ENCODE measurements at places on chromosomes 16 and 17.

DNA sequence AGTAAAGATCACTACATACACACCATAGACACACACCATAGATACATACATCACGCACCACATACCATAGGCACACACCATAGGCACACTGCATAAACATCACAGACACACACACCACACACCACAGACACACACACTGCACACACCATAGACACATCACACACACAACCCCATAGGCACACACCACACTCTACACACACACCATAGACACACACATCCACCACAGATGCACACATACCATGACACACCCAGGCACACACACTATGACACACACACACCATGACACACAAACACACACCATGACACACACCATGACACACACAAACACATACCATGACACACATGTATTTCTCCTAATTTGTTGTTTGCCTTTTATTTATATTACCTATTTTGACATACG is 14.1 kb downstream of the TBC1D16 start:
- DNase-seq = no peak

DNA sequence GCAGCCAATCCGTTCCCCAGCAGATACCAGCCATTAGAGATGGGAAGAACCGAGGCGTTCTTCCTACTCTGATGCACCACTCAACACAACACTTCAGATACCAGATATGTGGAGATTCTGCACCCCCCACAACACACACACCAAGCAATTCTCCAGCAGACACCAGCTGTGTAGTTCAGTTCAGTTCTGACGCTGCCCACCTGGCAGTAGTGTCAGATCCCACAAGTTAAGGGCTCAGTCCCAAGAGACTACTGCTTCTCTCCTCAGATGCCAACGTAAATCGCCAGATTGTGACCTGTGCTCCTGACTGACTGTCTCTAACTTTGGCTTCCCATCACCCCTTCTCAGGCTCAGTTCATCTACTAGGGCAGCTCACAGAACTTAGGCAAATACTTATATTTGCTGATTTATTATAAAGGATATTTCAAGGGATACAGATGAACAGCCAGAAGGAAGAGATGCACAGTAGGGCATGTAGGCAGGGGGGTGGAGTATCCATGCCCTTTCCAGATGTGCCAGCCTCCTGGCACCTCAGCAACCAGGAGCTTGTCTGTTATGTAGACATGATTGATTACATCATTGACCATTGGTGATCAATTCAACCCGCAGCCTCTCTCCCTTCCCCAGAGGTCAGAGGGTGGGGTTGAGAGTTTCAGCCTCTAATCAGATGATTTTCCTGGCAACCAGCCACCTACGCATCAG is 110.6 kb downstream of the PRKCA start:
- DNase-seq = no peak

GRCh38 chr17:29078183-29079045 is 35.5 kb downstream of the PIPOX start:
- DNase-seq = no peak

GRCh38 chr17:7846063-7846735 is 8.7 kb upstream of the TMEM88 start:
- DNase-seq = no peak

DNA sequence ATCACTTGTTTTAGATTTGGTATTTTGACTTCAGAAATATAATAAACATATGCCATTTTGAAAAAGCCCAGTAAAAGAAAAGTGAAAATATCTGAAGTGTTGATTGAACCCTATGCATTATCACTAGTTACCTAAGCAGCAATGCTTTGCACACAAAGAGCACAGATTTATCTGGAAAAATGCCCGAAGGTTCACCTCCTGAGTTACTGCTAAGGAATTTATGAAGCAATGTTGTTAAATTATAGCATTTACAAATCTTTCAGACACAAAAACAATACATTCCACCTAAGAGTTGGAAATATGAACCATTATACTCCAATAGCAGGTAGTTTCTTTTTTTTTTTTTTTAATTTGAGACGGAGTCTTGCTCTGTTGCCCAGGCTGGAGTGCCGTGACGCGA is 38.9 kb upstream of the GHDC start:
- no peak for DNase-seq

- no peak for DNase-seq
These were observed 481 bp downstream of the CNTROB start for GRCh38 chr17:7932483-7932891.

- no peak for DNase-seq
These were observed 19.6 kb downstream of the MED13 start for GRCh38 chr17:62045517-62045916.

DNA sequence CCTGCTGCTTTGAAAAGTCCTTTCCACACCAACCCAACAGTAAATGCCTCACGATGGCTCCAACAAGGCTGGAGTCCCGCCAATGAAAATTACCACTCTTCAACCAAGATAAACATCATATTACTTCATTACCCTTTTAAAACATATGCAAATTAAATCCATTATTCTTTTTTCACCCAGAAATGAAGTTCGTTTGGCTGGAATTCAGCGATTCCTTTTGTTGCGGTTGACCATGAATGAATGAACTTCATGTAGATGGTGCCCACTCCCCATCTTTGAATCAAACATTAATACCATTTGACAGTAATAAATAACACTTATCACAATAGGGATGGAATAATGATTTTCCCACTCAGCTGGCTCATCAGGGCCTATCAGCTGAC is 211.5 kb upstream of the TOX3 start:
- DNase-seq = no peak

DNA sequence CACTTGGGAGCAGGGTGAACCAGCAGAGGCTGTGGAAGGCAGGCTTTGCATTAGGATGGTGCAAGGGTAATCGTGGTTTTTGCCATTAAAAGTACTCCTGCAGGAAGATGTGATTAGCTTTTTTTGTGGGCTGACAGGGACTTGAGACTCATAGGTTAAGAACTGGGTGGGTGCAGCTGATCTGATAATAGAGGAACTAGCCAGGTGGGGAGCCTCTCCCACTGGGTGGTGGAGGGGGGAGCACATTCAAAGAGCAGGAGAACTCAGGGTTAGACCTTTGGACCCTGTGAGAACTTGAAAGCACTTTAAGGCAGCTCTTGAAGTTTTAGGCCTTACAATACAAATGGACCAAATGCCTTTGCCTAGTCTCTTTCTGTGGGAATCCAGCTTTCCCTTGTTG is 32.4 kb downstream of the CCL4 start:
- no peak for DNase-seq

- no peak for DNase-seq
These were observed 50.1 kb downstream of the PIMREG start for GRCh38 chr17:6494239-6494941.

GRCh38 chr17:82408288-82408937 is 9.7 kb upstream of the HEXD start:
- DNase-seq = no peak

DNA sequence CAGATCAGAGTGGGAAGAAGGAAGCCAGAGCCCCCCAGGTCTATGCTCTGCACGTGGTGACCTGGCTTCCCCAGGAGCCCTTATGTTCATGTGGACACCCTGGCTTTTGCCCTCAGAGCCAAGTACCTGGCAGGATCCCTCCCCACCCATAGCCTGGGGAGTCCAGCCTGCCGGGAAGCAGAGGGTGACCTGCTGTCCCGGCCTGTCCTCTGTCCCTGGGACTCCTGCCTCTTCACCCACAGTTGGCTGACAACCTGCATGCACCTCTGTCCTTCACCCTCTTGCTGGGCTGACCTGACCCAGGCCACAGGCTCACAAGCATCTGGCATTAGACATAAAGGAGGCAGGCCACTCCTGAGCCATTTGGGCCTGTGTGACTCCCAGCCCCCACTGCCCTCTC is 60.2 kb downstream of the SMPD3 start:
- DNase-seq = no peak

GRCh38 chr16:14658063-14658462 is 25.3 kb downstream of the BFAR start:
- DNase-seq = no peak

GRCh38 chr17:76369804-76370203 is 14.6 kb upstream of the SPHK1 start:
- DNase-seq = no peak

DNA sequence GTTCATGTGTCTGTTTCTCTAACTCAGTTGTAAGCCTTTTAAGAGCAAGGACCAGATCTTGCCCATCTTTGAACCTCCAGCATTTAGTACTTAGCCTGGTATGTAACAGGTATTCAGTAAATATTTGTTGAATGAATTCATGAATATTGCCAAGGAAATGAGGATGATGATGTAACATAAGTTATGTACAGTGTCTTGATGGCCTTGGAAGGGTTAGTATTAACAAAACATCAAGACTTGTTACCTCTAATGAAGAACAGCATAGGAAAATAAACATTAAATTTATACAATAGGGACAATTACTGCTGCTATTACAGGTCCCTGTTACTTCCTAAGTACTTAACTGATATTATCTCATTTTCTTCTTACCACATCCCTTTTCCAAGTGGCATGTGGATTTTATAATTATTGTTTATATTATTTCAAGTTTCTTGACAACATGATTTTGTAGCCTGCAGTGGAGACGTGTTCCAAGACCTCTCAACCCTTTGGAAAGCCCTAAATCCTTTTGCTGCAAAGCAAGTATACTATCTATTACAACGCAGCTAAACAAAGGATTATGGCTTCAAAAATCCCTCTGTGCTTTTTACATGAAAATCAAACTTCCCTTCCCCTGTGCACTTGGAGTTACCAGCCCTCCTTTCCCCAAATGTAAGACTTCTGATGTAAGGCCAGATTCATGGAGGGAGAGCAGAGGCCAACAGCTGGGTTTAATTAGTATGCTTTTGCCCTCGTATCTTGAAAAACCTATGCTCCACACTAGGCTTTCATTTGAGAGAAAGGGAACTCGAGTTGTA is 77.4 kb upstream of the SMIM36 start:
- no peak for DNase-seq

DNA sequence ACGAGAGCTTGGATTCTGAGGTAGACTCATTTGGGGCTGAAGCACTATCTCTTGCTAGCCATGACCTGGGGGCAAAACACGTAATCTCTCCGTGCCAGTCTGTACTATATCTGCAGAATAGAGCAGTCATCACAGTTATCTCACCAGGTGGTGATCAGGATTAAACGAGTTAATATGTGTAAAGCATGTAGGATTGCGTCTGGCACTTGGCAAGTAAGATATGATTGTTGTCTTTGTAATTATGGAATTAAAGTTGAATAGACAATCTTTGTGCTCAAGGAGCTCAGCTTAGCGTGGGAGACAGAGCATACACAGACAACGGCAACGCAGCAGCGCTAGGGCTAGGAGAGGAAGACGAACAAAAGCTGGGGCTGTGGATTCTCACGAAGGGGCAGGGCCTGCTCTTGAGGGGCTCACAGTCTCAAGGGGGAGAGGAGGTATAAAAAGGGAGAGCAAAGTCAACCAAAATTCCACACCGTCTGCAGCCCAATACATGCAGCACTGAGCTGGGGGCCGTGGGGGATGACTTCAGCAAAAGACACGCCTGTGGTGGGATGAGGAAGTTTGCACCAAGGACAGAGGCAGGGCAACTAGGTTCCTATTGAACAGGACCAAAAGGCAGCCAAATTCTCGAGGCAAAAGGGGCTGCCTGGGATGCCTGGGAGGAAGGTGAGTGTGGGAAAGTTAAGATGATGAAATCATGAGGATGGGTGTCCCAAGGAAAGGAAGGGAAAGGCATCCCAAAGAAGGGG is 68.6 kb downstream of the SDK2 start:
- no peak for DNase-seq

GRCh38 chr17:50798424-50799288 is 31.3 kb upstream of the ANKRD40CL start:
- DNase-seq = no peak

- no peak for DNase-seq
These were observed 6.7 kb upstream of the ALDH3A2 start for GRCh38 chr17:19641687-19642372.

DNA sequence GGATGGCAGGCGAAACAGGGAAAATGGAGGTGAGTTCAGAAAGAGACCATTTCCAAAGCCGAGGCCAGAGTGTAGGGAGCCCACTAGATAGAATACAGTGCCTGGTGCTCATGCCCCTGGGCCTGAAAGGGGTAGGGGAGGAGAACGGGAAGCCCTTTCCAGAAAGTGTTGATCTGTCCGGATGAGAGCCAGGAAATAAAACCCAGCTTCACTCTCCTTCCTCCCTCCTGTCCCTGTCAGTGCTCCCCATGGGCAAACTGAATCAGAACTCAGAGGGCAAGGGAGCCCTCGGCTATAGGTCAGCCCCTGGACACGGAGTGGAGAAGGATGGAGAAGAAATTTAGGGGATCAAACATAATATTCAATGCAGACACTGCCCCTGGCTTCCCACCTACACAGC is 57.7 kb upstream of the RPL38 start:
- no peak for DNase-seq

GRCh38 chr17:36088670-36089338 is 1.1 kb downstream of the CCL3 start:
- no peak for DNase-seq

- no peak for DNase-seq
These were observed 31.6 kb downstream of the ARHGAP17 start for GRCh38 chr16:24983561-24983960.

- DNase-seq = peak; percentile 49
These were observed 78.8 kb downstream of the WIPI1 start for GRCh38 chr17:68378268-68379176.

DNA sequence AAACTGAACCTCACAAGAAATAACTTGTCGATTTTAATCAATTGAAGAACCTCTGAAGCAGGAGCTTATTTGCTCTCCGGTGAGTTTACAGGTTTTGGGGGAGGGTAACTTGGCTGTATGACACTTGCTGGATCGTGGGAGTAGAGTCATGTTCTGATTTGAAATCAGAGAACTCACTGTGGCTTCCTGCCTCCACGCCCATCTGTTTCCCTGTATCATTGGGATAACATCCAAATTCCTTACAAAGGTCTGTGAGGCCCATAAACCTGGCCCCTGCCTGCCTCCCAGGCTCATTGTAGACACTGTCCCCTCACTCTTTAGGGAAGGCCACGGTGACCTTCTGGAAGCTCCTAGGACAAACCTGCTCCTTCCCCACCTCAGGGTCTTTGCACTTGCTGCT is 48.3 kb downstream of the C17orf67 start:
- no peak for DNase-seq

- no peak for DNase-seq
These were observed 81.7 kb downstream of the MRM3 start for GRCh38 chr17:863880-864279.

- no peak for DNase-seq
These were observed 158.3 kb upstream of the NOL11 start for GRCh38 chr17:67559381-67559966.

- DNase-seq = no peak
These were observed 5.8 kb upstream of the CHCT1 start for GRCh38 chr17:60416368-60416925.

- DNase-seq = no peak
These were observed 12.7 kb upstream of the SMARCD2 start for GRCh38 chr17:63855185-63855584.

DNA sequence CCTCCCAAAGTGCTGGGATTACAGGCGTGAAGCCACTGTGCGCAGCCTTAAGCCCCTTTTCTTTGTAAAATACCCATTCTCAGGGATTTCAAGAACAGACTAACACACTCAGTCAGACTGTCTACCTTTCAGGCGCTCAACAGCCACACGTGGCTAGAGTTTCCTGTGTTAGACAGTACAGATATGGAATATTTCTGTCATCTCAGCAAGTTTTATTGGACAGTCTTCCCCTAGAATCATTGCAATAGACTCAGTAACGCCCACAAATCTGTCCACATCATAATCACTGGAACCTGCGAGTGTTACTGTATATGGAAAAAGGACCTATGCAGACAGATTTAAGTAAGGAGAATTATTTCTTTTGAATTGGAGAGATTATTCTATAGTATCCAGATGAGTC is 160.5 kb downstream of the RBFOX1 start:
- DNase-seq = no peak

GRCh38 chr17:28612936-28613872 is 781 bp downstream of the RSKR start:
- DNase-seq = no peak
